ENCODE measurements at places on chromosomes 3 and 15.

DNA sequence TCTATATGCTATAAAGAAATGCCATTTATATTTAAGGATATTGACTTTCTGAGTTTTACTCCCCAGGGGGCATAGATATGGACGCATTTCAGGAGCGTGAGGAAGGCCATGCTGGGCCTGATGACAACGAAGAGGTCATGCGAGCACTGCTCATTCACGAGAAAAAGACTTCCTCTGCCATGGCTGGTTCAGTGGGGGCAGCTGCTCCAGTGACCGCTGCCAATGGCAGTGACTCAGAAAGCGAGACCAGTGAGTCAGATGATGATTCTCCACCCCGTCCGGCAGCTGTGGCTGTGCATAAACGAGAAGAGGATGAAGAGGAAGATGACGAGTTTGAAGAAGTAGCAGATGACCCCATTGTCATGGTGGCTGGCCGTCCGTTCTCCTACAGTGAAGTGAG, 38.4 kb downstream of the GTF2E1 start:
- H3K27ac ChIP-seq, result no peak overlapping the region
- DNase-seq, result no peak
- H3K27me3 ChIP-seq, result no peaks in the 10 kb centered on the region

GRCh38 chr15:74011610-74012009, 17.1 kb downstream of the PML start:
- no peak for DNase-seq
- no peak overlapping the region for H3K4me3 ChIP-seq
- peaks cover 23% of the 10 kb centered on the region for H3K4me1 ChIP-seq
- no peaks in the 10 kb centered on the region for H3K36me3 ChIP-seq

- H3K27me3 ChIP-seq, result no peaks in the 10 kb centered on the region
- no peaks in the 10 kb centered on the region for H3K36me3 ChIP-seq
- H3K4me1 ChIP-seq, result no peaks in the 10 kb centered on the region
- no peak for DNase-seq
- no peak overlapping the region for H3K27ac ChIP-seq
These were observed 19.7 kb downstream of the GOLGA6A start for GRCh38 chr15:74062671-74063070.

DNA sequence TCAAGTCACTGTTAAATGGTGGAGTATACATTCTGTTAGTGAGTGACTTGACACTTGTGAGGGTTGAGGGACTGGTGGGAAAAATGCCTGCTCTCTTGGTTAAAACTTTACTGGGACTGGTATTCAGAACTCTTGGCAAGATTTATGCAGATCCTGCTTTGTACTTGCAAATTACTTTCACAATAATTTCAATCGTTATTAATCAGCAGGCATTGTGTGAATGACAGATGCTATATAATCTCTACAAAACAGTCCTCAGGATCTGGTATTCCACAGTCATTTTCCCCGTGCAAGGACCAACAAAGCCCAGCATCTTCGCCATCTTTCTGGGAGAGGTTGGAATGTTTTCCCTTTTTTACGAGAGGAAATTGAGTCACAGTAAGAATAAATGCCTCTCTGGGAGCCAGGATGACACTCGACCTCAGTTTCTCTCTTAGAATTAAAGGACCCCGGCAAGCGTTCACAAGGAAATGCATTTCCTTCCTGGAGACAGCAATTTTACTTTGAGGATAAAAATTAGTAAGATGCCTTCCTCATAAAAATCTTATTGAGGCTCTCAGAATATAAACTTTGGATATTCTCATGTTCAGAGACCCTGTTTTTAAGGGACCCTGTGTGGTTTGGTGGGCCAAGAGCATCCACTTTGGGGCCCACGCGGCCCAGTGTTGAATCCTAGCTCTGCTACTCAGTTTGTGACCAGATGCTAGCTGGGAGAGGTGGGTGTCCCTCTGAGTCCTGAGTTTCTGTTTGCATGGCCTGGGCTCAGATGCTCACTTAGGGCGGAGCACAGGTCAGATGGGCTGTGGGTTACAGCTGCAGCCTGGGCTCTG, 45.3 kb upstream of the PLCL2 start:
- H3K36me3 ChIP-seq, result no peaks in the 10 kb centered on the region
- no peaks in the 10 kb centered on the region for H3K27me3 ChIP-seq
- no peak overlapping the region for H3K27ac ChIP-seq

DNA sequence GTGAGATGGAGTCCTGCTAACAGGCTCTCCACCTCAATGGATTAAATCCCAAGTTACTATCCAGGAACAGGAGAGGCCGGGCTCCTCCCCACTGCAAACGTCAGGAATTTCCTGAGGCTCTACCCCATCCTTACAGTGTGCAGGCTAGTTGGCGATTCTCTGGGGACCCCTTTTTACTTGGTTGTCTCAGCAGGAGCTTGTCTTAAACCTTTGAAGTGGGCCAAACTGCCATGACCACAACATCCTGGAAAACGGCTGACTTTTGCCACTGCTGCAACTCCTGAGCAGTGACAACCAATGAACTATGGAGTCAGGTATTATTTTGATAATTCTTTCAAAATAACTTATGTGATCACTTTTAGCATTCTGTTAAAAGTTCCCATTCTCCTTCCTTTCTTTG, 440.9 kb upstream of the CCDC54 start:
- H3K4me3 ChIP-seq, result no peak overlapping the region
- no peaks in the 10 kb centered on the region for H3K27me3 ChIP-seq
- no peak overlapping the region for H3K27ac ChIP-seq
- H3K36me3 ChIP-seq, result no peaks in the 10 kb centered on the region

GRCh38 chr3:175199961-175200360, 340.8 kb downstream of the NAALADL2 start:
- no peak overlapping the region for H3K4me3 ChIP-seq
- no peaks in the 10 kb centered on the region for H3K27me3 ChIP-seq
- no peak for DNase-seq
- no peaks in the 10 kb centered on the region for H3K4me1 ChIP-seq
- no peaks in the 10 kb centered on the region for H3K36me3 ChIP-seq

DNA sequence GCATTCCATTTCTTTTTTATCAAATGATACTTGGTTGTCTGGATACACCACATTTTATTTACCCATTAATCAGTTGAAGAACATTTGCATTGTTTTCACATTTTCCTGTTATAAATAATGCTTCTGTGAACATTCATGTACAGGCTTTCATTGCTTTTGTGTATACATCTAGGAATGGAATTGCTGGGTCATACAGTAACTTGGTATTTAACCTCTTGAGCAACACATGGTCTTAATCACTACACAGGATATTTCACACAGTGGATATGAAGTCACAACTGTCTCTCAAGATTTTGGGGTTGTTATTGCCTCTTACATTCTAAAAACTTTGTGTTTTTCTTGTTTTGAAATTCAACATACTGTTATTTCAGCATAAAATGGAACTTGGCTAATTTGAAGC, 48.2 kb downstream of the C3orf85 start:
- H3K27ac ChIP-seq, result no peak overlapping the region
- H3K27me3 ChIP-seq, result no peaks in the 10 kb centered on the region
- H3K4me3 ChIP-seq, result no peak overlapping the region

DNA sequence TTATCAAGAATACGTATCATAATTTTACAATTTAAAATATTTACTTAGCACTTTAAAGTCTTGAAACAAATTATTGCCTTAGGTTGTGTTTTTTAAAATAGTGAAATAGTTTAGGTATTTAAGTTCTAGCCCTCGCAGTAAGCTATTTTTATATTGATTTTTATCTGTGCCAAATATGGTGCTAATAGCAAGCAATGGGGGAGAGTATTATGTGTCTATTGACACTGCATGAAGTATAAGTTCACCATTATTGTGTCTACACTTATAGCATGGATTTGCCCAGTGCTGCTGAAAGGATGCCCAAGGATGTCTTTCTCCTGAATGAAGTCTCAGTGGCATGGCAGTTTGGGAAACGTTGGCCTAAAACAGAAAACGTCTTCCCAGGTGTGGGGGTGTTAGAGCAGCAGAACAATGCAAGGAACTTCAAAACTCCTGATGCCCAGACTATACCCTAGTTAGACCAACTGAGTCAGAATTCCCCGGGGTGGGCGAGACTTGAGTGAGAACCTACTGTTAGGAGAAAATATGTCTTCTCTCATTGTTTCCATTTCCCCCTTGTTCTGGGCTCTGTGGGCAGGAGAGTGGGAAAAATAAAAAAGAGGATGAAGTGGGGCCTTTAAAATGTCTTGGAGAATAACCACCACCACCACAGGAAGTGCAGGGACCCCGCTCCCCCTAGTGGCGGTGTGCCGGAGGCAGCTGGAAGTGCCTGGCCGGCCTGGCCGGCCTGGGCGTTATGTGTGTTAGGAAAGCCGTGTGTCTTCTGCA, 104.2 kb upstream of the SLC7A14 start:
- peak; percentile 42 for DNase-seq
- no peak overlapping the region for H3K4me3 ChIP-seq
- no peaks in the 10 kb centered on the region for H3K4me1 ChIP-seq
- H3K27me3 ChIP-seq, result no peaks in the 10 kb centered on the region

Measured in breast epithelium (tissue), 4 donors.